H1 (cell line): ENCODE measurements at places on chromosomes 1 and 21. TPM values are rescaled to one million over a fixed set of nuclear protein-coding genes. Genes with fewer than 3 reads are reported as not detected.

The PCP4 gene
- 1.8 and 2.3 TPM in 2 replicates for total RNA-seq

The CFHR3 gene
- total RNA-seq = 0.52 and 1.0 TPM in 2 replicates

GRCh38 chr1:43239484-43239883, 30.3 kb upstream of the TMEM125 start:
- no peak for DNase-seq

The ST6GALNAC5 gene
- total RNA-seq = 6.2 and 9.3 TPM in 2 replicates

The TEX50 gene
- not detected in 2 replicates for total RNA-seq

DNA sequence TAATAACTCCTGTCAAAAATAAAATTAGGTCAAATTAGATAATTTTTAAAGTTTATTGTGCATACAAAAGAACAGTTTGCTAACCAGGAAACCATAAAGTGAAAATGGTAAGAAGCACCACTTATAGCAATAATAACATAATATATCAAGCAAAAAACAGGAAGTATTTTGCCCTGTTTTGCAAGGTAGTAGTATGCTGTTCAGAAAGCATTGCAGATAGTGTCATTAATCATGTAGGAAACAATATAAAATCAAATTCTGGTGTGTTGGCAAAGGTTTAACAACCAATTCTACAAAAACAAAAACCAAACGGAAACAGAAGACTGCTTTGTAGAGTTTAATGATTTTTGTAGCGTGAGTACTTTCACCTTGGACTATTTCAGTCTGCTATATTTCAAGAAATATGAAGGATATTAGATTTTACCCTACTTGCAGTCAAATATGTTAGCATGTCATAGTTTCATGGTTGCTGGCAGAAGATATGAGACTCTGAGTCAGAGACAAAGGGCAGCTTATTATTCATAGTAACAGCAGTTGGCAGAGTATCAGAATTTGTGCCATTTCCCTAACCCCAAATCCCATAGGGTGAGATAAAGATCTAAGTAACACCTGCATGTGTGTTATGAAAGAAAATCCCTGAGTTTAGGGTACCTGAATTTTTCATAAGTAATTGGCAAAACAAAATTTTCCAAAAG, 729.0 kb upstream of the BRINP3 start:
- DNase-seq = no peak

The TMOD4 gene
- not detected in 2 replicates for total RNA-seq

The TTLL7 gene
- total RNA-seq = 6.4 and 7.9 TPM in 2 replicates

The CAMK2N1 gene
- total RNA-seq = 5.6 and 7.4 TPM in 2 replicates

- no peak for DNase-seq
Observed at GRCh38 chr1:1627829-1628753, 3.9 kb upstream of the MMP23B start.

The MRAP gene
- not detected in 2 replicates for total RNA-seq

The DYRK1A gene
- total RNA-seq = 61.1 and 64.4 TPM in 2 replicates

GRCh38 chr1:35659589-35659988, 18.3 kb upstream of the PSMB2 start:
- no peak for DNase-seq

- DNase-seq = peak; percentile 59
Observed at GRCh38 chr1:116167625-116168276, 56.6 kb downstream of the MAB21L3 start.

DNA sequence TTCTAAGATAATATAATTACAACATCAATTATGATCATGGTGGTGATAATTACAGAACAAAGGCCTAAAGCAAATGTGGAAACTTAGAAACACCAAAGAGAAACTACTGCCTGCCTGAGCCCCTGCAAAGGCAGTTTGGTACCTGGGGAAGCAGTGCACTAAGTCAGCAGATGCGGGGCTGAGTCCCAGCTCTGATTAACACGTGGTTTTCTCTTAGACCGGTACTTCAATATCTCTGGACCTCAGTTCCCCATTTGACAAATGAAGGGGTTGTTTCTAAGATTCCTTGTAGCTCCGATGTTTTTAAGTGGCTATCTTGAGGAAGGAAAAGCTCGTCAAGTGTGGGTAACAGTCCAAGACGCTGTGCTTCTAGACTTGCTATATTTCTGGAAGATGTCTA, 16.7 kb upstream of the PLEKHA6 start:
- DNase-seq = no peak

DNA sequence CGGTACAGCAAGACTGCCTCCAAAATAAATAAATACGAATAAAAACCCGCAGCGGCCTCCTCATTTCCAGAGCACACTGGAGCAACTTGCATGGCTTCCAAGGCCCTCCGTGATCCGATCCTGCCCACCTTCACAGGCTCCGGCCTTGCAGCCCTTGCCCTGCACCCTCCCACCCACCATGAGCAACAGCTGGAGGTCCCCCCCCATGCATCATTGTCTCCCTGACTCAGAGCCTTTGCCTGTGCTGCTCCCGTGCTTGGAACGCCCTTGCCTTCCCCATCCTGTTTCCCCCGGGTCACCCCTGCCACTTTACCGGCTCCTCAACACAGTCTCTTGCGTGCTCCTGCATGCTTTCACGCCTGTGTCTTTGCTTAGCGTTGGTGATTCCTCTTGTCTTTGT, 71.0 kb upstream of the ANGPTL1 start:
- DNase-seq = peak; percentile 41

The FAM3B gene
- 2.0 and 3.1 TPM in 2 replicates for total RNA-seq

GRCh38 chr1:216805953-216806352, 82.7 kb upstream of the ESRRG start:
- DNase-seq = no peak

- no peak for DNase-seq
Observed at GRCh38 chr1:162368451-162368850, 8.2 kb downstream of the SPATA46 start.

- no peak for DNase-seq
Observed at GRCh38 chr1:207025146-207025880, 7.2 kb downstream of the C1orf116 start.

DNA sequence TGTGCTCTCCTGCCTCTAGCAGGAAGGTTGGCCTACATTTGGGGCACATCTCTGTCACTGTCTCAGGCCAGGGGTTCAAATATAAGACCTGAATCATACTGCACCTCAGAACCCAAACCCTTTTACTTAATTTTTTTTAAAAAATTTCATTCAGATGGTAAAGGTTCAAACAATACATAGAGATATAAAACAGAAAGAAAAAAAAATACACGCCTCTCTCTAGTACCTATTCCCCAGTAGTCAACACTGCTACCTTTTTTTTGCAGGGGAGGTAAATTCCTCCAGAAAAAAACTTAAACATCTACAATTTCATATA, 32.9 kb downstream of the MAPKAPK2 start:
- no peak for DNase-seq

DNA sequence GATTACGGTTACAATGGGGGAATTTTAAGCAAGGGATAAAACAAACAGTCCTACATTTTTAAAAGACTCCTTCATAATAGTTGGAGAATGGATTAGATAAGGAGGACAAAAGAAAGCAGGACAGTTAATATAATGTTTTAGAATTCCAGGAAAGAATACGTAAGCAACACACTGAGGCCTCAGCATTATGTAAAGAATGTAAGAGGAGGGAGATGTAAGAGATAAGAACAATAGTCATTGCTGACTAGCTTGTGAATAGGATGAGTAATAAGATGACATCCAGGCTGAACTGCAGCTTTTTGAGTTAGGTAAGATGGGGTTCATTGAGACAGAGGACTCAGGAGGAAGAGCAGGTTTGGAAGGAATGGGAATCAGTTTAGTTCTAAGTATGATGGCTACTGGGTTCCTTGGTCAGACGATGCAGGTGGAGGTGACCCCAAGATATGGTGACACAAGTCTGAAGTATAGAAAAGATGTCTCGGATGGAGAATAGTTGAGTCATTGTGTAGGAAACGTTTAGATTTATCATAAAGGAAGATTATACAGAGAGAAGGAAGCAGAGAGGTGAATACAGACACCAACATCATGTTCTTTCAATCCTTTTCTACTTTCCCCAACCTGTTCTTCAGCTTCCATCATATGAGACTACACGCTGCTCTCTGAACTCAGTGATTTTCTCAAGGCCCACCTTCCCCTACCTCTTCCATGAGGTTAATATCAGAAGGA, 372.8 kb downstream of the PTBP2 start:
- no peak for DNase-seq

DNA sequence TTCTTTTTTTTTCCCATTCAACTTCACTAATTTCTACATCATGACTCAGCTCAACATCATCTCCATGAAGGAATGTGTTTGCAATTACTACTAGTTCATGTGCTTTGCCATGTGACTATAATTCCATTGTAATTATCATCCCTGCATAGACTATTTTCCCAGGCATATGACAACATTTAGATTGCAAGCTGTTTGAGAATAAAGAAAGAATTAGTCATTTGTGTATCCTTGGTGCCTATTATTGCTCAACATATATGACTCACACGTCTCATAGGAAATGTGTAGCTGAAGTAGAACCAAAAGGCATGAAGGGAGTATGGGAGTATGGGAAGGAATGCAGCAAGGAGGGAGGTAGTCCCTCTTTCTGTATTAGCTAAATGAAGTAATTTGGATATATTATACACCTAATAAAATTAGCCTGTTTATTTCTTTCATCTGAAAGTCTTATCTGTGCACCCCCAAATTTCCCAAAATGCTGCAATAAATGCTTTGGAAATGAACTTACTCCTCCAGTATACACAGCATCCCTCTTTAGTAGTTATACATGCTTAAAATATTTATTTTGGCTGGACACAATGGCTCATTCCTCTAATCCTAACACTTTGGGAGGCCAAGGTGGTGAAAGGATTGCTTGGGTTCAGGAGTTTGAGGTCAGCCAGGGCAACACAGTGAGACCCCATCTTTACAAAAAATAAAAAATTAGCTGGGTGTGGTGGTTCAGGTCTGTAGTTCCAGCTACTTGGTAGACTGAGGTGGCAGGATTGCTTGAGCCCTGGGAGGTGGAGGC, 316.9 kb upstream of the ADGRL4 start:
- no peak for DNase-seq

The C1orf116 gene
- 3.8 and 3.9 TPM in 2 replicates for total RNA-seq

- DNase-seq = no peak
Observed at GRCh38 chr1:11434501-11434900, 44.5 kb upstream of the DISP3 start.

- no peak for DNase-seq
Observed at GRCh38 chr1:156081917-156082308, 352 bp downstream of the MEX3A start.

DNA sequence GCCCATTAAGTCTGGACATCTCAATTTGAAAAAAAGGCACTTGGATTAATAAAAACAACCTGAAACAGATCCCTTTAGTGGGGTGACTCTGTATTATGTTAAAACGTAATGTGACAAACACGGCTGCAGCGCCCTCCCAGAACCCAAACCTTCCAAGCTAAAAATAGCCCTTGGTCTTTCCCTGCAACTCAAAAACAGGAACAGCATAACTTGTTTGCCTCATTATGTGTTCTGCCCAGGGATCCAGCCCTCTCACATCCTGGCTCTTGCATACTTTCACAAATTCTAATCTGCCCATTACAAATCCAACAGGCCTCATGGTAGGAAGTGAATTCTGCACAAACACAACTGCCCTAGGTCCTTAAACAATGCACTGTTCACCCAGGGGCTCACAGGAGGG, 94.7 kb upstream of the GADD45A start:
- no peak for DNase-seq

The F3 gene
- total RNA-seq = 6.1 and 8.6 TPM in 2 replicates

DNA sequence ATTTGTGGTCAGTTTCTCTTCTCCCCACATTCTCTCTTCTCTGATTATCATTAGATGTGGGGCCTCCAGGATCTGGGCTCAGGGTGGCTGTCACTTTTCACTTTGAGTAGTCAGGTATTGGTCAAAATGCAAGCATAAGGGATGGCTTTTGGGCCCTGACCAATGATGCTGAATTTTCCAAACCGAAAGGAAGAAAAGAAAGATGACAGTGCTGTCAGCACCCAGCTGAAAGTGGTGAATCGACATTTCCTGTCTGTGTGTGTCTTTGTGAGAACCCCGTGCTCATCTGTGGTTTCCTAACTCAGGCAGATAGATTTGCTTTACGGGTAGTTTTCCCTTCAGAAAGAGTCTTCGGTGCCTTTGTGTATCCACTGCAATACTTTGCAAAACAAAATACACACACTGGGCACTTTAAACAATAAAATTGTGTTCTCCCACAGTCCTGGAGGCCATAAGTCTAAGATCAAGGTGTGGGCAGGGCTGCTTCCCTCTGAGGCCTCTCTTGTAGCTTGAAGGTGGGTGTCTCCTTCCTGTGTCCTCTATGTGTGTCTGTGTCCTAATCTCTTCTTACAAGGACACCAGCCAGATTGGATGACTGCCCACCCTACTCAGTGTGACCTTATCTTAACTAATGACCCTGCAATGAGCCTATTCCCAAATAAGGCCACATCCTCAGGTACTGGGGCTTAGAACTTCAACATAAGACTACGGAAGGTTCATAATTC, 274.8 kb upstream of the AJAP1 start:
- no peak for DNase-seq

DNA sequence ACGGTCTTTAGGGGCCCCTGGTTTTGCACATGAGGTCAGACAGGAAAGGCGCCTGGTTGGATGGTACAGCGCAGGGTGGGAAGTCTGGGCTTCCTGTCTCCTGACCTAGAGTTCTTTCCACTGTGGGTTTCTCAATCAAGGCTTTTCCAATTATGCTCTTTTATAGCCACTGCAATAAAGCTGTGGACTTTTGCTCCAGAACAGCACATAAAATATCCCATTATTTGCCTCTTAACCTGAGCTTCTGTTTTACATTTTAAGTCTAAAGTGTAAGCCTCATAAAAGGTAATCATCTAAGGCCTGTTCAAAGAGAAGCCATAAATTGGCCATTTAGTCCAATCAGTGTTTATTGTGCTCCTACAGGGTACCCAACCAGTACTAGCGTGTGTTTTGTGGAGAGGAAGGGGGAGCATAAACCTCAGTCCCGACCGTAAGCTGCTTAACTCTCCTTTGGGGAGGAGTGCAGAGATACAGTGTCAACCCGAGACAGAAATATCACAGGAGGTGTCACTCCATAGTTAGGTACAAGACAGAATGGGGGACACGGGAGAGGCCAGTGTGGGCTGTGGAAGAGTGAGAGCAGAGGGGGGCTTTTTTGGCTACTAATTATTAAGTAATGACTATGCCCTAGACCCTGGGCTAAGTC, 270.0 kb downstream of the TRABD2B start:
- no peak for DNase-seq

GRCh38 chr21:14947613-14948160, 117.1 kb downstream of the NRIP1 start:
- DNase-seq = no peak

The FBXO42 gene
- 17.0 and 17.4 TPM in 2 replicates for total RNA-seq

The SHISAL2A gene
- 0.50 and 0.74 TPM in 2 replicates for total RNA-seq

- DNase-seq = no peak
Observed at GRCh38 chr1:20893931-20894330, 106.8 kb upstream of the HP1BP3 start.

- no peak for DNase-seq
Observed at GRCh38 chr1:186617926-186618325, 62.3 kb downstream of the PTGS2 start.

GRCh38 chr1:167105271-167106118, 11.6 kb downstream of the STYXL2 start:
- DNase-seq = no peak

GRCh38 chr21:42847051-42847707, 32.2 kb downstream of the WDR4 start:
- no peak for DNase-seq

DNA sequence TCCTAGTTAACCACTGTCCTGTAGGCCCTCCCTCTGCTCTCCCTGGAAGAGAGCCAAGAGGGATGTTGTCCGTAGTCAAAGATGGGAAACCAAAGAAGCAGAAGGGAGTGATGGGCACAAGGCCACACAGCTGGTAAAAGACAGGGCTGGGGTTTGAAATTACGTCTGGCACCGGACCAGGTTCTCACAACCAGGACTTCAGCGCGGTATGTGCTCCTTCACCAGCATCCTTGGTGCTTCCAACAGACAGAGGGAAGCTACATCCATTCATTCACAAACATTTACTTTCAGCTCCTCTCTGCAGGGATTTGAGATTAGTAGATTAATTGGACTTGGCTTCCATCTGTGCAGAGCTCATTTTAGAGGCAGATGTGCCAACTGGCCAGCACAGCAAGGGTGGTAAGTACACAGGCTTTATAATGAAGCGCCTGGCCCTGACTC, 191.2 kb downstream of the TRABD2B start:
- DNase-seq = no peak
